Motor neuron (in vitro differentiated cells): ENCODE measurements at places on chromosomes 4 and X. TPM values are rescaled to one million over a fixed set of nuclear protein-coding genes. Genes with fewer than 3 reads are reported as not detected.

GRCh38 chr4:47391256-47391655 is 72.2 kb downstream of the COMMD8 start:
- ATAC-seq = no peak

- no peak for ATAC-seq
These were observed 98.0 kb upstream of the DCLK2 start for GRCh38 chr4:149980121-149980682.

- no peak for ATAC-seq
These were observed 227.5 kb upstream of the FGF13 start for GRCh38 chrX:138939038-138939437.

DNA sequence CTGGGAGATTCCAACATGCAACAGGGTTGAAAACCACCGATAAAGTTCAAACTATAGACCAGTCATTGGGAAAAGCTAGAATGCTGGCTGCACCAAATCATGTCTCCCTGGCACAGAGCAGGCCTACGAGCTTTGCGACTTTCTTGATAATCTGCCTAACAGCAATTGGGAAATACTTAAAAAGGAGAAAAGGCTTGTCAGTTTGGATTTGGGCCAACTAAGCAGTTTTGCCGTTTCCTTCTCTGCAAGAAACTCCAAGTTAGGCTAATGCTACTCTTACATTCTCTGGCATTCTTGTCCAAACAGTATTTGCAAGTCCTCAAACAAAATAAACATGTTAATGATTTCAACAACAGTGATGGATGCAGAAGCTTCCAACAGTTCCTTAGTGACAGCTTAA is 87.9 kb downstream of the PDK3 start:
- no peak for ATAC-seq

DNA sequence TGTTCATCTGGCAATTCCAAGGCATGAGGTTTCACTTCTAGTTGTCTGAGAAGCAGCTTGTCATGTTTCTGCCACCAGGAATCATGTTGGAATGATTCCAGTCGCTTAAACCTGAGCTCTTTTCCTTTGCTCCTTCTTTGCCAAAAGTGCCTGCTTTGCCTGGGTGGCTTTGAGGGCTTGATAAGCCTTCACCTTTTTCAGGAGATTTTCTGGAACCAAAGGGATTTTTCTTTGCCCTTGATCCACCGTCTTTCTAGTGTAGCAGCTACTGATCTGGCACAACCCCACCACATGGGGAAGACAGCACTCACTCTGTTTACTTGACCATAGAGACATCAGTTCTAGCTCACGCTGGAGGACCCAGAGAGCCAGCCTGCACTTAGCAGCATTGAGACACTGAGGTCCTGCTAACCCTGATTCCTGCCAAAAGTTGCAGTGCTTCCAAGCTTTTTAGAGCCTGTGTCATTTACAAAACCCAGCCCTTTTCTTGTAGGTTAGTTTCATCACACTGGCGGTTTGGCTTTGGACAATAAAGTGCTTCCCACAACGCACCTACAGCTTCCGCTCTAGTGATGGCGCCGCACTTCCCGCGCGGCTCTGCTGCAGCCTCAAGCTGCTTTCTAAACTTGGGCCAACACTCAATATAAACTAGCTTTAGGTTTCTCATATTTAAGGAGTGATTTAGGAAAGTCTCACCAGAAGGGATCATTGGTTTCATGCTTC is 7.3 kb upstream of the CCNI start:
- no peak for ATAC-seq

GRCh38 chrX:132025041-132025440 is 1.9 kb downstream of the STK26 start:
- ATAC-seq = no peak

DNA sequence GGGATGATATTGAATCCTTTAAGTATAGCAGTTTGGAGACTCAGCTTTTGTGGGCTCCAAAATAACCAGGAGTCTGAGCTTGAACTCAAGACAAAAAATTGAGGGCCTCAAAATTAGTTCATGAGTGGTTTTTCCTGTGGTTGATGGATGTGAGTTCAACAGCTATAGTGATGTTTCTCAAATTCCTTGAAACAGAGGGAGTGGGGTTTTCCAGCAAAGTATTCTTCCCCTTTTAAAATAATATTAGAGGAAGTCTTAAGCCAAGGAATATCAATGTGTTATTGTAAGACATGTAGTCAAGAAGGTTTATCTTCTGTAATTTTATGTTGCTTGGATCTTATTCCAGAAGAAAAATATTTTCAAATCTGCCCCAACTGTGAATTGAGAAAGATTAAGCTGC is 10.6 kb downstream of the OTC start:
- ATAC-seq = no peak

- peak; percentile 17 for ATAC-seq
These were observed 150.9 kb upstream of the ANK2 start for GRCh38 chr4:112898357-112899141.

DNA sequence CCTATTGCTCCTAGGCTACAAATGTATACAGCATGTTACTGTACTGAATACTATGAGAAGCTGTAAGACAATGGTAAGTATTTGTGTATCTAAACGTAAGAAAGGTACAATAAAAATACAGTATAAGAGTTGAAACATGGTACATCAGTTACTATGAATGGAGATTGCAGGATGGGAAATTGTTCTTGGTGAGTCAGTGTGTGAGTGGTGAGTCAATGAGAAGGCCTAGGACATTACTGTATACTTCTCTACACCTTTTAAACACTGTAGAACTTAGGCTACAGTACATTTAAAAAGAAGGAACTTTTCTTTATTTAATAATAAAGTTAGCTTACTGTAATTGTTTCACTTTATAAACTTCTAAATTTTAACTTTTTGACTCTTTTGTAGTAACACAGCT is 2603.2 kb downstream of the PCDH7 start:
- ATAC-seq = no peak

DNA sequence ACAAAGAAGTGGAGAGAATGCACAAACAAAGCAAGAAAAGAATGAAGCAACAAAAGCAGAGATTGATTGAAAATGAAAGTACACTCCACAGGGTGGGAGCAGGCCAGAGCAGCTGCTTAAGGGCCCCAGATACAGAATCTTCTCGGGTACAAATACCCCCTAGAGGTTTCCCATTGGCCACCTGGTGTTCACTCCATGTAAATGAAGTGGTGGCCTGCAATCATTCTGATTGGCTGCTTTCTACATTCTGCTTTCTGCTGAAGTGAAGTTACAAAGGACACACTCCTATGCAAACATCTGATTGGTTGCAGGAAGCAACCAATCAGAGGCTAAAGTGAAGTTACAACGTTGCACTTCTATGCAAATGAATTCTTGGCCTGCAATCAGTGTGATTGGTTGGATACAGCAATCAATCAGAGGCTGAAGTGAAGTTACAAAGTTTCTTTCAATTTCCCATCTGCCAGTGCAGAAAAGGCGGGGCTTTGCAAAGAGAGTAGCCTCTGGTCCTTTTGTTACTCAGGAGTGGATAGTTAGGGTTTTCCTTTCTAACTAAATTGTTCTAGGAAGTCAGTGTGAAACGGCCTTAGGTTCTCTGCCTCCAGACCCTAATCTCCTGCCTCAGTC is 19.0 kb upstream of the GPC4 start:
- no peak for ATAC-seq

GRCh38 chr4:55530691-55531090 is 16.0 kb downstream of the CLOCK start:
- no peak for ATAC-seq

DNA sequence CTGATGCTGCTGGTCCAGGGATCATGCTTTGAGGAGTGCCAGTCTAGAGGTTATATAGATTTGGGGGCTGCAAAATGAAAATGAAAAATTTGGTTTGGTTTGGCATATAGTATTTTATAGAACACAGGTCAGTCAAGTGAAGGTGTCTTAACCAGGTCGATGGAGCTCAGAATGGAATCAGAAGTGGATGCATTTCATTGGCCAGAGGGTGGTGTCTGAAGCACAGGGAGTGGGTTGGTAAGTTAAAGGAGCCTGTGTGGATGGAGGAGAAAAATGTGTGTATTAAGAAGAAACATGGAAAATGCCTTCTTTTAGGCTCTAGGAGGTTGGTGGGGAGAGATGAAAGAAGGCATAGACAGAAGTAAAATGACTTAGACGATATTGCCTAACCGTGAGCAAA is 8.6 kb downstream of the GALNT7 start:
- no peak for ATAC-seq

DNA sequence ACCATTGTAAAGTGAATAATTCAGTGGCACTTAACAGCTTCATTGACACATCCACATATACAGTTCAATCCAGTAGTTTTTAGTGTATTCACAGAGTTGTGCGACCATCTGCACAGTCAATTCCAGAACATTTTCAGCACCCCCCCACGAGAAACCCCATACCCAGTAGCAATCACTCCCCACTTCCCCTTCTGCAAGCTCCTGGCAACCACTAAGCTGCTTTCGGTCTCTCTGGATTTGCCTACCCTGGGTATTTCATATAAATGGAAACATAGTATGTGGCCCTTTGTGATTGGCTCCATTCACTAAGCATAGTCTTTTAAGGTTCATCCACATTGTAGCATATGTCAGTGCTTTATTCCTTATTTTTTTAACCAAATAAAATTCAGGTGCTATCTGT is 10.0 kb downstream of the MSL3 start:
- no peak for ATAC-seq

GRCh38 chrX:134908356-134908755 is 82.4 kb upstream of the SMIM10 start:
- ATAC-seq = no peak

DNA sequence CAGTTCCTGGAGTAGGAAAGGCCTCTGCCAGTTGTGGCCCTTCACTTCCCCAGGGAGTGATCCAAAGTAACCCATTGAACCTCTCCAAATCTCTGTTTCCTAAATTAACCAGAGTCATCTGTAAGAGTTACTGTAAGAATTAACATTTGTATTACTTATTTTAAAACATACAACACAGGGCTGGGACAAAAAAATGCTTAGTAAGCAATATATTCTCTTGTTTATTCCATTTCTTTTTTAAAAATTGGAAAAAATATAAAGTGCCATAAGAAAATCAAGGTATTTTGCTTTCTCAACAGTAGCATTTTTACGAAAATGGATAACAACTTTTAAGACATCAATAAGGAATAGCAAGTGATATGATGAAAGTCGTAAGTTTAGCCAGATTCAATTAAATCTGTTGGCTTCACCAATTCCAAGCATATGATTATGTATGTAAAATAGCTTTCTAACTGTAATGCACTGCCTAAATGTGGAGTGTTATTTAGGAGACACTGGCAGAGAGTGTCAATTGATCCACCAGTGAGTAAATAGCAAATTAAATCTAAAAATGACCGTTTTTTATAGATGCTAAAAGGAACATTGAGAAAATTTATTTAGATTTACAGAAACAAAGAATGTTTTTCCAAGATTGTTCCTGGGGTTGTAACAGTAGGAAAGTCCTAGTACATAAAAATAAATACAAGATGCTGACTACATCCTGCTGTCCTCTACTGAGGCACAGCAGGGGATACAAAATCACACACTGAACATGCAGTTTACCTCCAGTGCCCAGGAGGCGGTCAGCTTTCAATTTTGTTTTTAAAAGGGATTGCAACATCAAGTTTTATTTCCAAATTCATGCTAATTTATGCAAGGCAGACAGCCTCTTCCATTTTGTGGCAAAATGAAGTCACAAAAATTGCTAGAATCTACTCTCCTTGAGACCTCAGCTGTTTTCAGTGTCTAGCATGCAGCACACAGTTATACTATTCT is 53.7 kb downstream of the GPM6A start:
- no peak for ATAC-seq

DNA sequence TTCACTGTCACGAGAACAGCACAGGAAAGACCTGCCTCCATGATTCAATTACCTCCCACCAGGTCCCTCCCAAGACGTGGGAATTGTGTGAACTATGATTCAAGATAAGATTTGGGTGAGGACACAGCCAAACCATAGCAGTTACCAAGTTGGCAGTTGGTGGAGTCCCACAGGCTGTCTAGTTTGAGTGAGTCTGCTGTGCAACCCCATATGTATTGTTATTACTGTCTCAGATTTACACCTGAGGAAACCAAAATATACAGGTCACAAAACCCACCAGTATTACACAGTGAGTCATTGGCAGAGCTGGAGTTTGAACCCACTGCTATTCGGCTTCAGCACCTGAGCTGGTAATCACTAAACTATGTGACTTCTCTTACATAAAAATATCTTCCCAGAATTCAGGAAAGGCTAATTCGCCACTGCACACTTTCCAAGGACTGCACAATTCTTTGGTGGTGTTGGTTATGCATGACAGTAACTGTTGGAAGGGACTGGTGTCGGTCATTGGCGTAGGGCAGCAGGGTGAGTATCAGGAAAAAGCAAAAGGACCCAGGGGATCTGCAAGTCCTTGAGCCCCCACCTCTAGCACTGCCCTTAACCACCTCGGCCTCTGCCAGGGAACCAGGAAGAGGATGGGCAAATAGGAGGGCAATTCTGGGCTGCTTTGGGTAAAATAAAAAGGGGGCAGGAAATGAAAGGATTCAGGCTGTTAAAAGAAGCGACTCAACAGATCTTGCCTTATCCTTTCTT is 110.1 kb downstream of the USP46 start:
- ATAC-seq = no peak

IL3RA gene
- total RNA-seq = 0.22 and 0.41 TPM in 2 replicates

ACE2 gene
- total RNA-seq = not detected in 2 replicates

GPR143 gene
- 1.1 and 1.4 TPM in 2 replicates for total RNA-seq

SRPK3 gene
- total RNA-seq = 4.8 TPM in 2 replicates

DAPP1 gene
- 4.9 and 5.2 TPM in 2 replicates for total RNA-seq

GRIPAP1 gene
- total RNA-seq = 42.0 and 46.6 TPM in 2 replicates

ATP1B4 gene
- total RNA-seq = 0.27 TPM in 1 of 2 replicates, not detected in the other
